ENCODE measurements at places on chromosomes 5 and 9.

DNA sequence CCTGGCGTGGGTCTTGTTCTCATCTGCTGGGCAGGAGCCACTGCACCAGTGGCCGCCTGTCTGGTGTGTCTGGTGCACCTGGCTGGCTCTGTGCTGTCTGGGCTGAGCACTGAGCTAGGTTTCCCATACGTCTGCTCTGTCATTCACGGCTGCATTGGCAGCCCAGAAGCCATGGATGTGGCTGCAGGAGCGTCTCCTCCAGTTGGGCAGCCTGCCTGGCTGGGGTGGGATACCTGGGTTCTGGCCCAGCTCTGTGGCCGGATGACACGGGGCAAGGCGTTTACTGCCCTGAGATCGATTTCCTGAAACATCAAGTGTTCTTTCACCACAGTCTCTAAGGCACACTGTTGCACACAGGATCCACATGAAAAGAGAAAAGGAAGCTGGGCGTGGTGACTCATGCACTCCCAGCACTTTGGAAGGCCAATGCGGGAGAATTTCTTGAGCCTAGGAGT is 25.5 kb upstream of the SLC25A51 start:
- no peak for DNase-seq

- DNase-seq = no peak
These were observed 41.7 kb downstream of the UNC5A start for GRCh38 chr5:176851871-176852658.

DNA sequence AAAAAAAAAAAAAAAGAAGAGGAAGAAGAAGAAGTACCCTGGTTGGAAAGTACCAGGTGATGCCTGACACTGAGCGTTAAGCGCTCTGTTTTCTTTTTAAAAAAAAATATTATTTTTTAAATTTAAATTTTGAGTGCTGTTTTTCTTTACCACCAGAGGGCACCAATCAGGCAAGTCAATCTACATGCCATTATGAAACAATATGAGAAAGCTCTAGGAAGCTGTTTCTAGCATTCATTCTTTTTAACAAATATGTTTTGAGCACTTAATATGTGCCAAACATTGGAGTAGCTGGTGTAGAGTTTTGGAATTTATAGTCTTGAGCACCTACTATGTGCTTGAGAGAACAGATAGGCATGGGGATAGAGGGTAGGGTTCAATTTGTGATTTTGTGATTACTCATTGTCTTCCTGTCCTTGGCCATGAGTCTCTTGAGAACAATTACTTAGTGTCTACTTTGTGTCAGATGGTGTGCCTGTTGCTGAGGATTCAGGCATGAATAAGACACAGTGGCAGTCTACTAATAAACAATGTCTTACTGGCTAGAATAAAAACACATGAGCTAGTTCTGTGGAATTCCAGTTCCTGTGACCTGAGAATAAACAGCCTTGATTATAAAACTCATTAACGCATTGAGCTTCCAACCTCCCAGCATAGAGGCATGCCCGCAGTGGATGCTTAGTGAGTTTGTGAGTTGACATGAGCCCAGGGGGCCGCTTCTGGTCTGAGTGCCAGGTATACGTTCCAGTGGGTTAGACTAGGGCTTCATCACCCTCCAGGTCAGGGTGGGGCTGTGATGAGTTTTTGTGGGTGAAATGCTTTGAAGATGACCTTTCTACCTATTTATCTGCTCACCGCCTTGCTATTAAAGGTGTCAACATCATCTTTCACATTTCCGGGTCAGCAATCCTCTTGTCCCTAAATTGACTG is 3.0 kb upstream of the UBE2R2 start:
- no peak for DNase-seq

- DNase-seq = no peak
These were observed 39.6 kb upstream of the SLC6A19 start for GRCh38 chr5:1161833-1162229.

DNA sequence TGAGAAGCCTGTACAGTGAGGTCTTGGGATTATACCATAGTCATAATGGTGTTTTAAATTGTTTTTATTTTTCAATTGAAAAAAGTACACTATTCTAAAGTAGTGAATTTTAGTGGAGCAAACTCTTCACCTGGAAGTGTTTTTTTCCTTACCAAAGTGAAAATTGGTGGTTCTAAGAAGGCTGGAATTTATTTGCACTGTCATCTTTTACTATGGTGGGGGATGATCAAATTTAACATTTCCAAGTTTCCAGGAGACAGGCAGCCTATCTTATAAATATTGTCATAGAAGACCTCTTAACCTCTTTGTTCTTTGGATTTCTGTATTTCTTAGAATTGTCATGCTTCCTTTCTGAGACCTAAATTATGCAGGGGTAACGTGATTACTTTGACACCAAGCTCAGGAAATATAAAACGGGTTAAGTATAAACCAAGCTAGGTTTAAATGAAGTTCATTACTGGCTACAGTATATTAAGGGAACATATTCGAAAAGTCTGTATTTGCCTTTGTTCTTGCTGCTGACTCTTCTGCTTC is 20.2 kb downstream of the NDFIP1 start:
- no peak for DNase-seq
